Psoas muscle (tissue), 8 donors: ENCODE measurements at places on chromosomes 11 and 22.

DNA sequence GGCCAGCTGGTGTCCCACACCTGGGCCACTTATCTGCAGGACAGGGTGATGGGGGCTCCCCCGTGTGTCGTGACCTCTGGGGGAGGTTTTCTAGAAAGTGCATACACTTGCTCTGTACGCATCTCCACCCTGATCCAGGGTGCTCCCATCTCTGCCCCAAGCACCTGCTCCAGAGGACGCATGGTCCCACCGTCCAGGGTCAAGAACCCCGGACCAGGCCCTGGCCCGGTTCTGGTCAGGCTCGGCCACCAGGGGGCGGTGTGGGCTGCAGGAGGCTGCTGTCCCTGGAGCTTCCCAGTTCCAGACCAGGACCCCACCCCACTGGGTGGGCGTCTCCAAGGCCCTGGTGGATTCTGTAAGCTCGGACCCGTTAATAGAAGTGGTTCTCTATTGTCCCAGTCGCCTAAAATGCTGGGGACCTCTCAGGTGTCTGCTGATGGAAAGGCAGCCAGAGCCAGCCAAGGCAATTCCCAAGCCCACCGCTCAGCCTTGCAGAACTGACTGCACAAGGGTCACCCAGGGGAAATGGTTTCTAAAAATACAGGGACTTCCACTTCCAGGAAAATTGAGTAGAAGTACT, 34.7 kb upstream of the SEPTIN5 start:
- peaks cover 22% of the 10 kb centered on the region for H3K27me3 ChIP-seq
- no peaks in the 10 kb centered on the region for H3K4me1 ChIP-seq
- H3K4me3 ChIP-seq: no peak overlapping the region
- peak; percentile 65 for DNase-seq
- H3K36me3 ChIP-seq: no peaks in the 10 kb centered on the region

DNA sequence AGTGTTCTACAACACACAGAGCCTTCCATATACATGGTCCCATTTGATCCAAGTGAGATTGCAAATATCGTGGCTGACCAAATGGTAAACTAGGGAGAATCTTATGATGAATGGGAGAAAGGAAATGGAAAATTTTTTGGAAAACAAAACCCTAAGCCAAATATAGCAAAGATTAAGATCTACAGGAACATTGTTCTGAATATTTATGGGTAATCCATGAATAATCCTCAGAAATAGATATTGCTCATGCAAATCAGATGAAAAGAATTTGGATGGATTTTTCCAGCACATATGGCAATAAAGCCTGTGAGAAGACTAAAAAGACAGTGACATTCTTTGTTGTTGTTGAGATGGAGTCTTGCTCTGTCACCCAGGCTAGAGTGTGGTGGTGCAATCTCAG, 21.7 kb upstream of the PRDM10 start:
- H3K36me3 ChIP-seq: no peaks in the 10 kb centered on the region
- H3K27ac ChIP-seq: no peak overlapping the region
- H3K4me1 ChIP-seq: no peaks in the 10 kb centered on the region
- H3K4me3 ChIP-seq: no peak overlapping the region
- DNase-seq: no peak

DNA sequence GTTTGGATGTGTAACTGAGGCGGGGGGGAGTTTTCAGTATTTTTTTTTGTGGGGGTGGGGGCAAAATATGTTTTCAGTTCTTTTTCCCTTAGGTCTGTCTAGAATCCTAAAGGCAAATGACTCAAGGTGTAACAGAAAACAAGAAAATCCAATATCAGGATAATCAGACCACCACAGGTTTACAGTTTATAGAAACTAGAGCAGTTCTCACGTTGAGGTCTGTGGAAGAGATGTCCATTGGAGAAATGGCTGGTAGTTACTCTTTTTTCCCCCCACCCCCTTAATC, 2.3 kb downstream of the MALAT1 start:
- H3K27ac ChIP-seq: peak overlapping the region; percentile 99
- DNase-seq: no peak
- no peaks in the 10 kb centered on the region for H3K27me3 ChIP-seq
- peaks cover 26% of the 10 kb centered on the region for H3K4me1 ChIP-seq
- peaks cover 8% of the 10 kb centered on the region for H3K36me3 ChIP-seq

GRCh38 chr11:92888696-92889095, 80.8 kb upstream of the MTNR1B start:
- DNase-seq: no peak
- no peaks in the 10 kb centered on the region for H3K36me3 ChIP-seq
- H3K4me3 ChIP-seq: no peak overlapping the region
- H3K4me1 ChIP-seq: no peaks in the 10 kb centered on the region
- no peak overlapping the region for H3K27ac ChIP-seq

GRCh38 chr11:95671768-95672167, 117.8 kb downstream of the FAM76B start:
- no peak for DNase-seq
- no peaks in the 10 kb centered on the region for H3K27me3 ChIP-seq
- H3K27ac ChIP-seq: no peak overlapping the region
- no peak overlapping the region for H3K4me3 ChIP-seq

DNA sequence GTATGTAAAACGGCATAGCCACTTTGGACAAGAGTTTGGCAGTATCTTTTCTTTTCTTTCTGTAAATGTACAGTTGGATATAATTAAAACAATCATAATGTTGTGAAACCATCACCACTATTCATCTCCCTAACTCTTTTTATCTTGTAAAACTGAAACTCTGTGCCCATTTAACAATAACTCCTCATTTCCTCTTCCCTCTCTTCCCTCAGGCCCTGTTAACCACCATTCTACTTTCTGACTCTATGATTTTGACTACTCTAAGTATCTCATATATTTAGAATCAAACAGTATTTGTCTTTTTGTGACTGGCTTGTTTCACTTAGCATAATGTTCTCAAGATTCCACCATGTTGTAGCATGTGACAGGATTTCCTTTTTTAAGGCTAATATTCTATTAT, 10.2 kb downstream of the SCUBE2 start:
- H3K4me1 ChIP-seq: no peaks in the 10 kb centered on the region
- no peaks in the 10 kb centered on the region for H3K27me3 ChIP-seq
- H3K27ac ChIP-seq: no peak overlapping the region

GRCh38 chr22:20305894-20306645, 13.8 kb downstream of the DGCR6L start:
- H3K27ac ChIP-seq: no peak overlapping the region
- H3K36me3 ChIP-seq: no peaks in the 10 kb centered on the region
- no peak overlapping the region for H3K4me3 ChIP-seq

GRCh38 chr11:64101461-64101860, 64.5 kb downstream of the MACROD1 start:
- no peaks in the 10 kb centered on the region for H3K36me3 ChIP-seq
- DNase-seq: no peak
- H3K27me3 ChIP-seq: no peaks in the 10 kb centered on the region
- peaks cover 59% of the 10 kb centered on the region for H3K4me1 ChIP-seq

DNA sequence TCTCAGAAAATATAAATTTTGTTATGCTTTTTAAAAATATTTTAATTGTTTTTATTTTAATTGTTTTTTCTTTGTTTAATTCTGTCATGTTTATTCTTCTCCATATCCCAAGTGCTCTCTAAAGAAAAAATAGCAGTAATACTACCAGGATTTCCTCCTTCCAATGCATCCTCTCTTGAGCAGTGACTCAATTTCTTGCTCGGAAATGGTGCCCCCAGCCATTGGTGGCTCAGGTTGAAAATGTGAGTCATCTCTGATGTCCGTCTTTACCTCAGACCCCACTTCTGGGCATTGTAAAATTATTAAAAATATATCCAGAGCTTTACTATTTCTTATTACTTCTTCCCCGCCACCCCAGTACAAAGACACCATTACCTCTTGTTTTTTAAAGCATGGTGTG, 898.5 kb downstream of the METTL15 start:
- H3K27me3 ChIP-seq: no peaks in the 10 kb centered on the region
- no peaks in the 10 kb centered on the region for H3K4me1 ChIP-seq
- no peaks in the 10 kb centered on the region for H3K36me3 ChIP-seq
- no peak for DNase-seq
- no peak overlapping the region for H3K4me3 ChIP-seq

DNA sequence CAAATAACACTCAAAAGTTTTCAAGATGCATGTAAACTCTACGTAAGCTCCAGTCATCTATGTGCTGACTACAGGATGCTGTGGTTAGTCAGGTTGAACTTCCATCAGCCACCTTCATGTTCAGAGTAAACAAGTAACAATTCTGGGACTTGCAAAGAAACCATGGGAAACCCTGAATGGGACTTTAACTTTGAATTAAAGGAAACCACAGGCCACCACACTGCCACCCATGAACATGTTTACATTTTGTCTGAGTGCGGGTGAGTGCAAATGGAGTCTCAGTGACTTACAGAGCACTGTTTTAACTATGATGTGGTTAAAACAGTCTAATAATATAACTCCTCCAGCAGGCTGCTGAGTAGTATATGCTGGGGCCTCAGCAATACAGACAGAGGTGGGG, 12.9 kb upstream of the SYTL2 start:
- no peaks in the 10 kb centered on the region for H3K27me3 ChIP-seq
- no peaks in the 10 kb centered on the region for H3K4me1 ChIP-seq
- no peak for DNase-seq
- no peak overlapping the region for H3K27ac ChIP-seq

GRCh38 chr22:44168206-44168605, 12.5 kb upstream of the PARVG start:
- no peak overlapping the region for H3K27ac ChIP-seq
- H3K27me3 ChIP-seq: no peaks in the 10 kb centered on the region
- peak; percentile 31 for DNase-seq
- H3K4me1 ChIP-seq: peaks cover 3% of the 10 kb centered on the region
- H3K36me3 ChIP-seq: no peaks in the 10 kb centered on the region
